ENCODE measurements at places on chromosomes 2 and 18. TPM values are rescaled to one million over a fixed set of nuclear protein-coding genes. Genes with fewer than 3 reads are reported as not detected.

The LCT gene
- polyA plus RNA-seq, result not detected

The FER1L5 gene
- polyA plus RNA-seq, result 3.9 TPM

The GREB1L gene
- 7.9 TPM for polyA plus RNA-seq

The EGR4 gene
- polyA plus RNA-seq, result not detected

The TSGA10 gene
- 2.7 TPM for polyA plus RNA-seq

The CCDC74B gene
- 0.62 TPM for polyA plus RNA-seq

The GRHL1 gene
- polyA plus RNA-seq, result 1.9 TPM

- DNase-seq, result no peak
Observed at GRCh38 chr2:137123226-137123625, 357.9 kb downstream of the THSD7B start.

DNA sequence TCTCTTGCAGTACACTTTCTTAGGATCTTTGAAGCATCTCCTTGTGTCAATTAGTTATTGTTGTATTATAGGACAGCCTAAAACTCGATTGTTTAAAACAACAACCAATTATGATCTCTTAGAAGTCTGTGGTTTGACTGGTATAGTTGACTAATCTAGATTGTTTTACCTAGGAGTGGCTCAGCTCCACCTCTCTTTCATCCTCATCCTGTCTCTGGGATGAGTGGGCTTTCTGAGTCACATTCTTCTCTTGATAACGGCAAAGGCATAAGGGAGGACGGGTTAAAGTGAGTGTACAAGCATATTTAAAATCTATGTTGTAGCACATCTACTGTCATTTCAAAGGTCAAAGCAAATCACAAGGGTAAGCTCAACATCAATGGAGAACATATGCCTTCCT lies 102.3 kb upstream of the GULP1 start:
- DNase-seq, result no peak

DNA sequence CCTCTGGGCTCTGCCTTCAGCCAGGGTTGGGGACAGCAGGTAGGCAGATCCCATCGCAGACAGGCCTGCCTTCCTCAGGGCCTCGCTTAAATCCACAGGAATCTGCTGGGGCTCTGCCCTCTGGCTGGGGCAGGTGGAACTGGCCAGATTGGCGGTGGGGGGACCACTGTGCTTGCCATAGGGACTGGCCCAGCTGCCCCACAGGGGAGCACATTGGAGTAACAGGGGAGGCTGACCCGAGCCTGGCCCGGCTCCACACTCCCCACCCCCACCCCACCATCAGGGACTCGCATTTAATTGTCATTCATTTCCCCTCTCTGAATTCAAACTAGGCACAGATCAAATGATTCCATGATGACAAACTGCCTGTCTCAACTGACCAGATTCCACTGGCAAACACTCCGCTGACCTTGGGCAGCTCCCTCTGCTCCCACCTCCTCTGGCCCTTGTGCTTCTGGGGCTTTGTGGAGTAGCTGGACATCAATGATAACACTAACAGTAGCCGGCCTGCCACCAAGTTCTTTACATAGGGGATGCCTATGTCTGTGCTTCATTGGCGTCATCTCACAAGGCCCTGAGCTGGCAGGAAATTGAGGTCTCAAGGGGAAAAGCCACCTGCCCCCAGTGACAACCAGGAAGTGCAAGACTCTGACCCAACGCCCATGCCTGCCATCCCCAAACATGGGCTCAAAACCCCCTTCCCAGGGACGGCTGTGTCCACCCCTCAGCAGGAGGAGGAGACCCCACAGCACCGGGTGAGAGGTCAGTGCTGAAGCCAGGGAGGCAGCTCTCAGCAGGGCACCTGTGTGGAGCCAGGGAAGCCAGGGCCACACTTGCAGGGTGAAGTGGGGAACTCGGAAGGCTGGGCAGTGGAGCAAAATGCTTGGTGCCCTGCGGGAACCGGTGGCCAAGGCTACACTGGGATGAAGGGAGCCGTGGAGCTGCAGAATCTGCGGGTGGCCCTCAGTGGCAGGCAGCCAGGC lies 2.1 kb upstream of the B3GNT7 start:
- DNase-seq, result no peak

GRCh38 chr2:172230889-172231401 lies 128.2 kb upstream of the DLX2 start:
- DNase-seq, result no peak

GRCh38 chr2:175930504-175930903 lies 71.6 kb downstream of the LNPK start:
- DNase-seq, result no peak

GRCh38 chr2:187878112-187878511 lies 323.9 kb upstream of the TFPI start:
- no peak for DNase-seq

DNA sequence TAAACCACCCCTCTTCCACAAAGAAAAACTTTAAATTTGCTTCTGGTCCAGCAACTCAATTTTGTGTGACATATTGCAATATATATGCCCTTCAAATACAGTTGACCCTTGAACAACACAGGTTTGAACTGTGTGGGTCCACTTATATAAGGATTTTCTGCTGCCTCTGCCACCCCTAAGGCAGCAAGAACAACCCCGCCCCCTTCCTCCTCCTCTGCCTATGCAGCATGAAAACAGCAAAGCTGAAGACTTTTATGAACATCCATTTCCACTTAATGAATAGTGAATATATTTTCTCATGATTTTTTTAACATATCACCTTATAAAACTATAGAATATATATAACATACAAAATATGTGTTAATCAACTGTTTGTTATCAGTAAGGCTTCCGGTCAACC lies 58.3 kb downstream of the EML4 start:
- DNase-seq, result no peak

DNA sequence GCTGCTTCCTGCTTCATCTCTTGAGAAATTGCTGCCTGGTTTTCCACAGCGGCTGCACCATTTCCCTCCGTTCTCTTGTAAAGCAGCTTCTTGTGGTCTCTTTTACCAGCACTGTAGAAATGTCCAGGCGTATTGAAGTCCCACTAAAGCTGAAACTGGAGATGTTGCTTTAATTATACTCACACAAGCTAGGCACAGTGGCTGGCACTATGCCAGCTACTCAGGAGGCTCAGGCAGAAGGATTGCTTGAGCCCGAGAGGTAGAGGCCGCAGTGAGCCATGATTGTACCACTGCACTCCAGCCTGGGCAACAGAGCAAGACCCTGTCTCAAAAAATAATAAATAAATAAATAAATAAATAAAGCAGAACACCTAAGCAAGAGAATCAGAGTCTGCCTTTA lies 19.2 kb upstream of the ATP9B start:
- no peak for DNase-seq

- DNase-seq, result no peak
Observed at GRCh38 chr2:240569523-240569997, 1.3 kb downstream of the RNPEPL1 start.

DNA sequence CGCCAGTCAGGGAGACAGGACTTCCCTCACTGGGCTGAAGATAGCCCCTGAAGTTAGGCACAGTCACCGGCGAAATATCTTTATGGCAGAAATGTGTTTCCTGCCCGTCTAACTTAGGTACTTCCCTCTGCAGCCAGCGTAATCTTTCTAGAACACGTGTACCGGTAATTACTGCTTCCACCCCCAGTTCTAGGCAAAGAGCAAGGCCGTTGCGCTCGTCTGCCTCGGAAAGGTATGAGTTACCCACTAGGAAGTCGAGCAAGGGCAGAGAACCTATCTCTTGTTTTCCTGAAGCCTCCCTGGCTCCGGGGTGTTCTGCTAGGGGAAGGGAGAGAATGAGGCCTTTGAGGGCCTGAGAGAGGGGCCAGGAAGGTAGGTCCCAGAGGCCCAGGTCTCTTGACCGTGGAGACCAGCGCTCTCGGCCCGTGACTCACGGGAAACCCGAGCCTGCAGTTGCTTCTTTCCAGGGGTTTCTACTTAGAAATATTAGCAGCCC lies 70.0 kb downstream of the TWSG1 start:
- DNase-seq, result no peak

DNA sequence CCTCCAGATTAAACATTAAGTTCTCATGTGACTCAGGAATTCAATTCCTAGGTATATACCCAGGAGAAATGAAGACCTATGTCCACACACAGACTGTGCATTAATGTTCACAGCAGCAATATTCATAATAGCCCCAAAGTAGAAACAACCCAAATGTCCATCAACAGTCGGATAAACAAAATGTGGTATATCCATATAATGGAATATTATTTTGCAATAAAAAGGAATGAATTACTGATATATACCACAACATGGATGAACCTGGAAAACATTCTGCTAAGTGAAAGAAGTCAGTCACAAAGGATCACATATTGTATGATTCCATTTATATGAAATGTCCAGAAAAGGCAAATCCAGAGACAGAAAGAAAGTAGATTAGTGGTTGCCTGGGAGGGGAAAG lies 20.5 kb downstream of the PELI1 start:
- no peak for DNase-seq

GRCh38 chr18:23412351-23412964 lies 40.6 kb upstream of the RIOK3 start:
- DNase-seq, result no peak

DNA sequence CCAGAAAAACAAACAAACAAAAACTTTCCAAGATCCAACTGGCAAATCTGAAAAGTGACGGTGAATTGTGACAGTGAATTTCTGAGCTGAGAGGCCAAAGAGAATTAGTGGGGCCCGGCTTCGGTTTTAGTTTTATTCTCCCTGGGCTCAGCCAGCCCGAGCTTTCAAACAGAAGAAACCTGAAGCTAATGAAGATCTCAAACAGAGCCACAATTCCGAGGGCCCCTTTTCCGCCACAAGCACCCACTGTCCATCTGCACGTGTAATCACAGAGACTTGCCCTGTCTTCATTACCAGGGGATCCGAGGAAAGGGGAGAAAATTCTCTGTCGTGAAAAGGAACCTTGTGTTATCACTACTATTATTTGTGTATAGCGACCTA lies 4.2 kb upstream of the ONECUT2 start:
- DNase-seq, result no peak

DNA sequence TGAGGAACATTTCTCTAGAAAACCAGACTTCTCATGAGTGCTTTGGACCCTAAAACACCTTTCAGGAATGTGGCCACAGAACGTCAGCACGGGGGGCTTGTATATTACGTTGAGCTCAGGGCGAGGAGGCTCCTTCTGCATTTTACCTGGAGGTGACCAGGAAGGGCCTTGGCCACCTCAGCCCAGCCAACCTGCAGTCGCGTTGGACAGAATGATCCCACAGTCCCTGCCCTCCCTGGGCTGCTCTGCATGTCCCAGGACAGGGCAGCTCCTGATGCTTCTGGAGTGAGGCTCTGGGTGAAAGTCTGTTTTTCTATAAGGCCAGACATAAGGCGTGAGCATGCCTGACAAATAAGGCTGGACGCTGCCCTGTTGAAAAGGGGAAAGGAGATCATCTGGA lies 121.9 kb downstream of the NDUFA10 start:
- DNase-seq, result no peak

DNA sequence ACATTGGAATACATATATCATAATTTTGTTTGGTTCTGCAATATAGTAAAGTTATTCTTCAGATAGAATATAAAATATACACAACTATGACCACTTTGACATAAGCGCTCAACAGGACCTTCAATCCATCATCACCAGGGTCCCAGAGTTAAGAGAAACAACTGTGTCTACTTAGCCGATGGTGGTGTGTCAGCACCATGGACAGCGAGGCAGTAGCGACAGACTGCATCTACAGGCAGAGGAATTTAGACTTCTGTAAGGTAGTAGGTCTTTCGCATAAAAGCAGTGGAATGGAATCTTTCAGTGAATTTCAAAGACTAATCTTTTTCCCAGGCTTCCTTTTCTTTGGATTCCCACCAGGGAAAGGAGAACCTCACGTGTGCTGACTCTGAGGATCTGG lies 20.5 kb upstream of the LRPPRC start:
- peak; percentile 62 for DNase-seq
